Stimulated activated CD8-positive, alpha-beta memory T cell treated with anti-CD3 and anti-CD28 coated beads, Interleukin-7, amount 100 ng/mL, for 1 hour (primary cell): ENCODE measurements at places on chromosomes 13 and 19.

DNA sequence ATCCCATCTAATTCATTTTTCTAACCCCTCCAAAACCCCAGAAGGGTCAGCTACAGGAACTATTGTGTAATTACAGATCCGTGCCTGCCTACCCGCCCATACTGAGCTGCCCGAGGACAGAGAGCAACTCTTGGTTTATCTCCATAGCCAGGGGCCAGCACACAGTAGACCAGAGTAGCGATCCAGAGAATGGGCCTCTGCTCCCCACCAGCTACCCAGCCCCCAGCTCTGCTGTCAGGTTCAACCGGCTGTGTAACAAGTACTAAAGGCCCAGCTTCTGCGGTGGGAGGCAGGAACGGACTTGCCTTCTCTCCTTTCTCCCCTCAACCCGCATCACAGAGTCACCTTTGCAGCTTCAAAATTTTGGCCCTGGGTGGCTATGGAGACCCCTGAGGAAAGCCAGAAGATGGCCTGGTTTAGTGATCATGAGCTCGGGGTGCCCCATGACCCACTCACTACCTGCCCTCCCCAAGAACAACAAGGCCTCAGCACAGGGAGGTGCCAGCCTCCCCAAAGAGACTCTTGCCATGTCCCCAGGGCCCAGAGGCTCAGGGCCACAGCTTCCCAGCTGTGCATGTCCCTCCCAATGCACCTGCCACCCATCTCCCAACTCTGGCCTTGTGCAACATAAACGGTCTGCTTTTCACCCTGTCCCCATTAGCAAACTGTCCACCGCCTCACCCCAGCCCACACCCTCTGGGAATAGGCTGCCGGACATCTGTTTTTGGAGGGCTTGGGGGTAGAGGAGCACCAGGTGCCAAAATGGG is 5.7 kb downstream of the CALM3 start:
- DNase-seq = no peak

- DNase-seq = peak; percentile 14
These were observed 1.9 kb upstream of the FOXO1 start for GRCh38 chr13:40668335-40668734.

DNA sequence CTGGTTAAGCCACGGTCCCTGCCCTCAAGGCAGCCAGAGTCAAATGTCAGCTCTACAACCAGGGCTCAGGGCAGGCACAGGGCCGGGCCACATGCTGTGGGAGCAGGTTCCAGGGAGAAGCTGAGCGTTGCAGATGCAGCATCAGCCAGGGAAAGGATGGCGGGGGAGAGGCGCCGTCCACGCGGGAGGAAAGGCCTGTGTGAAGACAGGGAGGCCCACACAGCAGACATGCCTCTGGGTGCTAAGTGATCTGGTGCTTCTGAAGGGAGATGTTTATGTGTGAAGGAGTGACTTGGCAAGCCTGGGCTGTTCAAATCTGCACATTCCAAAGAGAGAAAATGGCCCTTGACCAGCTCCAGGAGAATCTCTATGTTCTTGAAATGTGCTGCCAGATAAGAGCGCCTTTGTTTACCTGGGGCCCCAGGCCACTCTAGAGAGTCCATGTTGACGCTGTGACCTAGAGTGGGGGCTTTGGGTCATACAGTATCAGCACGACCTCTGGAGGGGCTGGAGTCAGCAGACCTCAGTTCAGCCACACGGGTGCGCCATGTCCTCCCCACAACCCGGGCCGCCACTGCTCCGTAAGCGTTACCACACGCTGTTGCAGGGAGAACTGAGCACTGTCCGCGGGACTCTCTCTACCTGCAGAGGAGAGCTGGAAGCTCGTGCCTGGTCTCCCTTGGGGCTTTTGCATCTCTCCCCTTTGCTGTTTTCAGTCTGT is 15.9 kb upstream of the ATF5 start:
- no peak for DNase-seq

DNA sequence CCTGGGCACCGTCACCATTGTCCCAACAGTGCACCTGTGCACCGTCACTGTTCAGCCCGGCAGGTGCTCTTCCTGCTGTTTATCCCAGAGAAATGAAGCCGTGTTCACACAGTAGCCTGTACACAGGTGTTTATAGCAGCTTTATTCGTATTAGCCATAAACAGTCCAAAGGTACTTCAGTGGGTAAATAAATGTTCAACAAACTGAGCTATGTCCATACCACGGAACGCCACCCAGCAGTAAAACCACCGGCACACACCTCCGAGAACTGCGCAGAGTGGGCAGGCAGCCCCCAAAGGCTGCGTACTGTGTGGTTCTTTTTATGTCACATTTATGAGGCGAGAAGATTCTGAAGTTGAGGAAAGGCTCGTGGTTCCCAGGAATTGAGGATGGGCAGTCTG is 44.9 kb upstream of the DCUN1D2 start:
- no peak for DNase-seq
